Right ventricle myocardium superior (tissue), 1 donor: ENCODE measurements at places on chromosomes 2 and 18. TPM values are rescaled to one million over a fixed set of nuclear protein-coding genes. Genes with fewer than 3 reads are reported as not detected.

GRCh38 chr2:110768591-110768990 lies 36.2 kb downstream of the ACOXL start:
- no peak for DNase-seq

ZBTB7C gene
- total RNA-seq = 2.6 TPM

DNA sequence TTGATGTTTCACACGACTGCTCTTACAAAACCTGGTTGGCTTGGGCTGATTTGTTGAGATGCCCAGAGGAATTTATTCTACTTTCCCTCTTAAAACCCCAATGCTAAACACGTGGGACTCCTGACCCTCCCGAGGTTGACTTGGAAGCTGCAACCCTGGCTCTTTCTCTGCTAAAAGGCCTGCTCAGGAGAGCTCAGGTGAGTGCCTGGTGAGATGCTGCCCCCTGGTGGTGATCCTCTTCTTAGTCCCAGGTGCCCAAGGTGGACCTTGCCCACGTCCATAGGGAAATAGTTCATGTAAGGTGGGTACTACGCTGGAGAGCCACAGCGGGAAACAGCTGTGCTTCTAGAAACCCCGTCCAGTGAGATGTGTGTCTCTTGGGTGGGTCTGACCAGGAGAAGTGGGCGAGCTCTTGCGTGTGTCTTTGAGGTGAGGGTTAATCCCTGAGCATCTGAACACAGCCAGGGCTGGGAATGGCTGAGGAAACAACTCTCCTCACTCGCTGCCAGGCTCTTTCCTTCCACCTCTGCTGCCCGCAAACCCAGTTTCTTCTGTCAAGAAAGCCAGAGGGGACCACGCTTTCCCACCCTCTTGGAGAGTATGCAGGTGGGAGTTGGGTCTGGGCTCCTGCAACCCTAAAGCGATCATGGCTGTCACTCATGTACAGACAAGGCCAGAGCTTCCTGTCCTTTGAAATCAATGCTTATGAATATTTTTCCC lies 25.5 kb upstream of the PXDN start:
- DNase-seq = peak; percentile 59

GRCh38 chr2:11718606-11719005 lies 27.8 kb upstream of the LPIN1 start:
- DNase-seq = no peak

GRCh38 chr2:232146294-232146693 lies 184.8 kb downstream of the DIS3L2 start:
- no peak for DNase-seq

DNA sequence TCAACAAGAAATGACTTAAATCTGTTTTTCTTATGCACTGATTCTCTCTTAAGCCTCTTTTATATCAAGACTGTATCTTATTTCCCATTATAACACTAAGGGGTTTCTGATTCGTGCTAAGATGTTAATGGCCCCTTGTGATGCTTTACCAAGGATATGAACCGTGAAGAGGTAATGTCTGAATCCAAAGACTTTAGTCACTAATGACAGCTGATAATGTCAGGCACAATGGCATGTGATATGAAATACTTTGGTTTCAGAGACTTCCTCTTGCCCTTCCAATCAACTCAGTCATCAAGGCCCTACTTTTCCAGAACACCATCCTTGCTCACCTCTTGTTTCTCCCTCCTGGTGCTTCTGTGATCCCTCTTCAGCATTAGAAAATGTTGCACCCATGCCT lies 262.8 kb downstream of the KCNE4 start:
- DNase-seq = no peak

WDSUB1 gene
- total RNA-seq = 10.8 TPM

DNA sequence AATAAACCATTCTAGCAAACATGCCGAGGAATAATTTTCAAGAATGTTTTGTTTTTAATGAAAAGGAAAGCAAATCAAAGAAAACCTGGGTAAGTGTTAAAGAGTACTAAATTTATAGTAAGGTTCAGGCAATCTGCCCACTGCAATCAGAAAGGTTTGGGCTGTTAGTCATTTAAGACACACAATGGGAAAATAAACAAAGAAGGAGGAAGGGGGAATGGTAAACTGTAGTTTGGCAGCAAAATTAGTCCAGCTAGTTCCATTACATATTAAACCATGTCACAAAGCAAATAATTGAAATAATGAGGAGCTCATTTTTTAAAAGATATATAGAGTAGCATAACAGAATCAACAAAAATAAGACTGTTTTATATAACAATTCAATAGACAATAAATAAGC lies 87.5 kb upstream of the COPS8 start:
- DNase-seq = no peak

GRCh38 chr18:44590956-44591670 lies 89.6 kb upstream of the SETBP1 start:
- no peak for DNase-seq

- no peak for DNase-seq
Measured at GRCh38 chr2:164906947-164907346, 48.4 kb downstream of the SLC38A11 start.

UGT1A4 gene
- total RNA-seq = not detected

- DNase-seq = no peak
Measured at GRCh38 chr2:2843969-2844548, 513.0 kb upstream of the MYT1L start.

GRCh38 chr18:26919627-26920026 lies 54.1 kb upstream of the AQP4 start:
- no peak for DNase-seq

CHRND gene
- total RNA-seq = not detected

DNA sequence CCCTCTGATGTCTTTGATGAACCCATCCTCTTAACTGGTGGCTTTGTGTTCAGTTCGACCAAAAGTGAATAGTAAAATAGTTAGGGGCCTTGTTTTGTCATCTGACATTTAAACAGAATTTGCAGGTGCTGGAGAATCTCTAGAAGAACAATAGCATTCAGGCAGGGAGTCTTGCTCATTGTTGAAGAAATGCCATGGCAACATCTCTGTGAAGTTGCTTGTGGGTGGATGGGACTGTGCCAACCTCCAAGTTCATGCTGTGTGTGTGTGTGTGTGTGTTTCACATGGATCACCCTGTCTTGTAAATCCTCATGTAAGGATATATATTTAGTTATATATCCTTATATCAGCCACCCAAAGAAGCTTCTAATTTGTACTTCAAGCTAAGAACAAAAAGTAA lies 66.7 kb downstream of the SKA1 start:
- DNase-seq = no peak
